Hepatocyte (in vitro differentiated cells): ENCODE measurements at places on chromosomes 16 and 17. TPM values are rescaled to one million over a fixed set of nuclear protein-coding genes. Genes with fewer than 3 reads are reported as not detected.

GRCh38 chr16:85963753-85964285 lies 64.9 kb downstream of the IRF8 start:
- no peaks in the 10 kb centered on the region for H3K36me3 ChIP-seq
- H3K27ac ChIP-seq, result peak overlapping the region; percentile 42
- peaks cover 5% of the 10 kb centered on the region for H3K4me1 ChIP-seq

Gene LRRC75A
- total RNA-seq, result 15.0 and 18.0 TPM in 2 replicates

DNA sequence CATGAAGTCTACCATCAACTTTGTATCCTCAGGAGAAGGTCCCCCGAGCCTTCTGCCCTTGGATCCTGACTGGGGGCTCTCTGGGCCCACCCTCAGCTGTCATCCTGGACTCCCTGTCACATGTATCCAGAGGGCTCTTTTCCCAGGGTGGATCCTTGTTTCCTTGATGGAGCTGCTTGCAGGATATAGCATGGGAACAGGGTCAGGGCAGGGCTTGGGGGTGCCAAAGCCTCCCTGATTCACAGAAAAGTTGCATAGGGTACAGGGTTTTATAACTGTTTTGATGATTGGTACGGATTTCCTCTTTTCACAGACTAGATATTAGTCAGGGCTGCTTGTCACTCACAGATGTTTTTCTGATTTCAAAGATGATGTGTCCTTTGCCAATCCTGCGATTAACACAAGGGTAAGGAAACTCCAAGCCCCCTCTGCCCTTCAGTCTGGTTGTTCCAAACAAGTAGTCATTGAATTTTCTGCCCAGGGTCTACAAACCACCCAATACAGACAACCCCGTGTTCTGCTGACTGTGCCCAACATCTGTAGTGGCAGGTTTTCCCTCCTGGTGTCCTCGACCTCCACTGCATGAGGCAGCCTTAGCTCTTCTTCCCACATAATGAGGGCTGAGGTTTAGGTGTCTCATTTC lies 20.6 kb upstream of the SLC35G3 start:
- no peaks in the 10 kb centered on the region for H3K36me3 ChIP-seq
- peaks cover 13% of the 10 kb centered on the region for H3K27me3 ChIP-seq
- no peak overlapping the region for H3K27ac ChIP-seq
- H3K4me3 ChIP-seq, result no peak overlapping the region

Gene MT1M
- total RNA-seq, result 0.60 TPM in 1 of 2 replicates, not detected in the other

Gene AATK
- 5.7 and 6.7 TPM in 2 replicates for total RNA-seq

Gene ABCA6
- 6.3 and 6.5 TPM in 2 replicates for total RNA-seq

Gene C1QL1
- total RNA-seq, result 12.8 and 15.1 TPM in 2 replicates

- H3K27ac ChIP-seq, result peak overlapping the region; percentile 94
- H3K4me1 ChIP-seq, result peaks cover 25% of the 10 kb centered on the region
- no peaks in the 10 kb centered on the region for H3K27me3 ChIP-seq
- no peaks in the 10 kb centered on the region for H3K36me3 ChIP-seq
Measured at GRCh38 chr17:60392845-60393702, 1.1 kb upstream of the USP32 start.

DNA sequence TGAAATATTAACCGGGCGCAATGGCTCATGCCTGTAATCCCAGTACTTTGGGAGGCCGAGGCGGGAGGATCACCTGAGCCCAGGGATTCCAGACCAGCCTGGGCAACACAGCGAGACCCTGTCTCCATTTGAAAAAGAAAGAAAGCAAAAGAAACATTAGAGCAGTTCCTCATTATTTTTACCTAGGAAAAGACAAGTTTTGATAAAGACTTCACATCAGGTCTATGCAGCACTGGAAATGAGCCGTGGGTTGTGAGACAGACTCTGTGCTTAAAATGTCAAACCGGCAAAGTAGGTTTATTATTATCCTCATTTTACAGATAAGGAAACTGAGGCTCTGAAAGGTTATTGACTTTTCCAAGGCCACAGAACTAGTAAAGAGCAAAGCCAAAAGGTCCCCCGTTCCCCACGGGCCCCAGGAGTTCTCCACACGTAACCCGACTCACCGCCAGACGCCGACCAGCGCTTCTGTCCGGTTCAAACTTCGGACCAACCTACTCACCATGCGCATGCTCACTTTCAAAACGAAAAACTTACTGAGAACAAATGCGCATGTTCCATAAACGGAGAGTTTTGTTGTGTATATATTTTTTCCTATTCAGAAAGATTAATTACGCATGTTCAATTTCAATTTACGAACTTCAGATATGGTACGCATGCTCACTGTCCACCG lies 356 bp downstream of the TUBD1 start:
- no peaks in the 10 kb centered on the region for H3K27me3 ChIP-seq
- H3K4me3 ChIP-seq, result peak overlapping the region; percentile 27
- no peak for DNase-seq
- no peaks in the 10 kb centered on the region for H3K36me3 ChIP-seq

GRCh38 chr17:33750943-33751701 lies 458.0 kb upstream of the ASIC2 start:
- H3K27me3 ChIP-seq, result peaks cover 22% of the 10 kb centered on the region
- no peaks in the 10 kb centered on the region for H3K36me3 ChIP-seq
- DNase-seq, result peak; percentile 80
- H3K4me1 ChIP-seq, result peaks cover 4% of the 10 kb centered on the region
